ELF-1 (cell line): ENCODE measurements at places on chromosomes 6 and 20.

DNA sequence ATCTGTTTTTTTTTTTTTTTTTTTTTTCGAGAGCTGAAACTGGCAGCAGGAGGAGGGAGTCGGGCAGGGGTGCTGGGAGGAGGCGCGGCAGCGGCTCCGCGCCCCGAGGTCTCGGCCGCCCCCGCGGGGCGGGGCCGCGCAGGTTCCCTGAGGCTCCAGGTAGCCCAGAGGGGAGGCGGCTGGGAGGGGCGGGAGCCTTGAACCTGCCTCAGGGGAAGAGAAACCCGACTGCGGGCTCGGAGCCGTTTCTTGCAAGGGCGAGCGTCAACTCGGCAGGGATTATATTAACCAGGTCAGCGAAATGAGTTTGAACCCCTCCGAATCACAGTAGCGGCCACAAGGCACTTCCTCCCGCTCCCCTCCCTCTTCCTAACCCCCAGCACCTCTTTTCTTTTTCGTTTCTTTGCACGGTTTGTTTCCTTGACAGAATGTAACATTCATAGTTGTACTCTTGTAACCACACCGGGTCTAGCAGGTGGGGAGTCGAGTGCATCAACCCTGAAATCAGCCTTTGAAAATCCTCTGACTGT lies 2.0 kb downstream of the MYB start:
- DNase-seq, result peak; percentile 50

GRCh38 chr6:39411465-39411864 lies 89.0 kb upstream of the KCNK16 start:
- no peak for DNase-seq

DNA sequence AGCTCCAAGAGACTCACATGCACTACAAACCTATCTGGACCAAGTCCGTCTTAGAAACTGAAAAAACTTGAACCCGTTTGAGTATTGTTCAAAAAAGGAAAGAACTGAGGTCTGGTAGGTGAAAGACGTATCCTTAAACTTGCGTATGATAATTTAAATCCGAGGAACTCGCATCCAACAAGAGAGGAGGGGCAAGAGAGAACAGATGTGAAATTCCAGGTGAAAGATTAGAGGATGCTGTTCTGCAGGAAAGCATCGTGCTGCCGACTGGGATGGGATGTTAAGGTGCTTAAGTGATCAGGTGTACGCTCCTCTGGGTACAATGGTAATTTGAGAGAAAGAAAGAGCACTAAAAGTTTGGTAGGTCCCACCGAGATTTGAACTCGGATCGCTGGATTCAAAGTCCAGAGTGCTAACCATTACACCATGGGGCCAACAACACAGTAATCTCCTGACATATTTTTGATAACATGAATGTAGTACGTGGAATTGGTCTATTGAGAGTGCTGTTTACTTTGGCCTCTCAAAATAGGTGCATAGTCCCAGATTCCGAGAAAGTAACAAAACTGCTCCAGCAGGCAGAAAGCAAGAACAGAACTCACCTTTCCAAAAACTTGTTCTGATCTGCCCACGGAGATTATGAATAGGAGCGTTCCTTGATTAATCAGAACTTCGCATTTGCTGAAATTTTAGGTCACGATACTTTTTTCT lies 53.5 kb upstream of the BTN3A2 start:
- peak; percentile 88 for DNase-seq

DNA sequence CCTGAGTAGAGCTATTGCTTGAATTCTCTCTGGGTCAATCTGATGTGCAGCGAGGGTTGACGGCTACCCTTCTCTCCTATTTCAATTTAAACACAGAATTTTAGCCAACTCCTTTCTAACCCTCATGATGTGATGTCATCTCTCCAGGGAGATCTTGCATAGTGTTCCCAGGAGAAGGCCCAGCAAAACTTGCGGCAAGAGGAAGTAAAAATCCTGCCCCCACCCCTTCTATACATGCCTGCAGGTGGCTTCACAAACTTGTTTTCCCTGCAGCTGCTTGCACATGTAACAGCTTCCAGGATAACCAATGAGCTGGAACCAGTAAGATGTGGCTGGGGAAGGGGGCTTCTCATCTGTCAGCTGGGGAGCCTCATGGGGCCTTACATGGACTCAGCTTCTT lies 169.3 kb upstream of the CDH4 start:
- DNase-seq, result no peak

DNA sequence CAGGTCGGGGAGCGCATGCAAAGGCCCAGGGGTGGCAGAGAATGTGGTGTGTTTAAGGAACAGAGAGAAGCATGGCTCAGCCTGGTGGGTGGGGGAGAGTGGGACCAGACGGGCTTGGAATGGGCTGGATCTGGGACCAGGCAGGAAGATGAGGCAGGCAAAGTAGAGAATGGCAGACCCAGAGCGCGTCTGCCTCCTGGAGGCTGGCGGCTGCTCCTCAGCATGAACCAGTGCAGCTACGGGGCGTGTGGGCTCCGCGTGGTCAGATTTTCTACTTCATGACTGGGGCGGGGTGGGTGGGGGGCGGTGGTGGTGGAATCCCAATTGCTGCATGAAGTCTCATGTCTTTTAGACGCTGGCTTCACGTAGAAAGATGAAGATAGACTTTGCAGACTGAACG lies 135.6 kb downstream of the TFAP2C start:
- peak; percentile 33 for DNase-seq

DNA sequence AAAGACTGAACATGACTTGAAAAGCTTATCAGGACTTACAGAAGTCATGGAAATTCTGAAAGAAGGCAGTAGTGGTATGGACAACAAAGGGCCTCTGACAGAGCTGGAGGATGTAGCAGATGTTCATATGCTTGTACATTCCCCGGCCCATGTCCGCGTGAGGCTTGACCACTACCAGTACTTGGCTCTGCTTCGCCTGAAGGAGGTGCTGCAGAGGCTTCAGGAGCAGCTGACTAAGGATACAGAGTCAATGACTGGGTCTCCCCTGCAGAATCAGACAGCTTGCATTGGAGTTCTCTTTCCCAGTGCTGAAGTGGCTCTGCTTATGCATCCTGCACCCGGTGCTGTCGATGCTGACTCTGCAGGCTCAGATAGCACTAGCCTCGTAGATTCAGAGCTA lies 29.2 kb downstream of the TAF11 start:
- DNase-seq, result no peak

DNA sequence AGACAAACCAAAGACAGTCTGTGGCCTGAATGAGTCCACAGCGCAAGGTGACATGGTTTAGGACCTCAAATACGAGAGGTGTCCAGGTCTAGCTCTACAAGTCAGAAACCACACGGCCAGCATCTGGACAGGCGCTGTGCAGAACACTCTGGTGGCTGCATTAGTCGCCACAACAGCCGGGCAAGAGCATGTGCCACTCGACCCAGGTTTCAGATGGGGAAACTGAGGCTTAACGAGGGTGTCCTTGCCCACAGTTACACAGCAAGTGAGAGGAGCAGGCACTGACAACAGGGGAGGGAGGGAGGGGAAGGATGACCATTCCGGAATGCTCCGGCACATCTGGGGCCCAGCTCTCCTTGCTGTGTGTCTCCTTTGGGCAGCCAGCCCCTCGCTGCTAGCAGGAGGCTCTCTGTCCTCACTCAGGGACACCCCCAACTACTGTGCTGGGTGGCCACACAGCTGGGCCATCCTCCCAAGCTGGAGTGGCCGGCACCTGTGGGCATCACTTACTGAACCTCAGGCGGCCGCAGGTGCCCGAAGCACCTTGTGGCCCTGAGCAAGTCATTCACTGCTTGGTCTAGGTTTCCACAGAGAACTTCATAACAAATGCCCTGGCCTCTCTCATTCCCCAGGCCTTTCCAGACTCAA lies 6.6 kb downstream of the DLL1 start:
- DNase-seq, result no peak

DNA sequence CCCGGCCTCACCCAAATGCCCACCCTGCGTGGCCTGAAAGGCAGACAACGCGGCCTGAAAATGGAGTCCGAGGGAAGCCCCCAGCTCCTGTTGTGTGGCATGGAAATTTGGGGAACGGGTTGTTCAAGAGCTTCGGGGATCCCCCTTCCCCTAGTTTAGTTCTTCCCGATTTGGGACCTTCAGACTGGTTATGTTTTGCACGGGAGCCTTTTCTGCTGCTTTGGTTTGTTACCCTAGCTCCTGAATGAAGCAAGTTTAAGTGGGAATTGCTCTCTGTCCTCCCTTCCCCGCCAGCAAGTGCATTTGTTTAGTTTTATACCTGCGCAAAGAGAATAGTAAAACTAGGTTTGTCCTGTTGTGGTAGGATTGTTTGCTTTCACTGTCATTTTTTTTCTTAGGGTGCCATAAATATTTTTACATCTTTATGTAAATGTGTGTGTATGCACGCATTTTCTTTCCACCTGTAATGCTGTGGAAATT lies 604 bp downstream of the SH3BGRL2 start:
- DNase-seq, result no peak

DNA sequence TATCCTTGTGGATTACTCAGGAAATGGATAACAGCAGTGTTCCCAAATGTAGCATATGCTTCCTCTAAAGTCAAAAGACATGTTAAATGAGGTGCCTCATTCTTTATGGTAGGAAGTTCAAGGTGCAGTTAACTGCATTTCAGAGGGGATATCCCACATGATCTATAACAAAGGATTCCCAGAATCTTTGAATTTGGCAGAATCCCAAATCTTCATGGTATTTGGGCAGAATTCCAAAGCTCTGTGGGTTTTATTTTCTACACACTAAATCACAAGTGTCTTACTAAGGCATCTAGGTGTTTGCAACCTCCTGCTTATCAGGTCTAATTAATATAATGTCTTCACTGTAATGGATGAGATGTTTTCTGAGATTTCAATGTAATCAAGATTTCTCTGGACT lies 364.3 kb upstream of the MAN1A1 start:
- no peak for DNase-seq

- DNase-seq, result no peak
These were observed 4.0 kb downstream of the TMEM200A start for GRCh38 chr6:130369831-130370230.

GRCh38 chr20:9409981-9410380 lies 104.4 kb upstream of the LAMP5 start:
- DNase-seq, result no peak

- DNase-seq, result no peak
These were observed 73.6 kb downstream of the NDUFAF5 start for GRCh38 chr20:13858439-13858838.

DNA sequence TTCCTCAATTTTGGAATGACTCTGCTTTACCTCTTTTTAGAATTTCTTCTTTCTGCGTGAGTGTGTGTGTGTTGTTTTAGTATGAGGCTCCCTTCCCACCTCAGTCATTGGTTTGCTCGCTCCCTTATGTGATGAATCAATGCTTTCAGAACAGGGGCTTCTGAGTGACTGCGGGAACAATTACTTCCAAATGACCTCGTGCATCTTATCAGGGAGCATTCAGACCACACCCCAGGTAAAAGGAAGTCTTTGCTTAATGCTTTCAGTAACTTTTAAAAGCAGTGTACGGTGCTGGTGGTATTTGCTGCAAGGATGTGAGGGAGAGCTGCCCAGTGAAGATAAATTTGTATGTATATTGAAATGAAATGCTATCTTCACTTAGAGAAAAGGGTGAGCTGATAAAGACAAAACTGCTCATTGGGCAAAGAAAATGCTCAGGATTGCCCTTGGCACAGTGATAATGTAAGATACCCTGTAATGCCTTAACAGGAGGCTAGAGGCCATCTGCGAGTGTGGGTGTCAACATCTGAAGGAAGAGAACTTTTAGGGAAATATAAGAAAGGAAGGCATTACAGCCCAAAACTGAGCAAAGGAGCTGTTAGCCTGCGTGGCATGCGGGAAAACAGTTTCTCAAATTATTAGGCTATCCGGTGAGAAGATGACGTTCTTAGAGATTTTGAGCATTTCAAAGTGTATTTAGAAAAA lies at the start of gene MLIP:
Gene MLIP, plus strand, starts transcription at position 103 of the 705 bp plus-strand sequence. Its CDS starts 37 bp downstream, at position 140.
- DNase-seq, result no peak

DNA sequence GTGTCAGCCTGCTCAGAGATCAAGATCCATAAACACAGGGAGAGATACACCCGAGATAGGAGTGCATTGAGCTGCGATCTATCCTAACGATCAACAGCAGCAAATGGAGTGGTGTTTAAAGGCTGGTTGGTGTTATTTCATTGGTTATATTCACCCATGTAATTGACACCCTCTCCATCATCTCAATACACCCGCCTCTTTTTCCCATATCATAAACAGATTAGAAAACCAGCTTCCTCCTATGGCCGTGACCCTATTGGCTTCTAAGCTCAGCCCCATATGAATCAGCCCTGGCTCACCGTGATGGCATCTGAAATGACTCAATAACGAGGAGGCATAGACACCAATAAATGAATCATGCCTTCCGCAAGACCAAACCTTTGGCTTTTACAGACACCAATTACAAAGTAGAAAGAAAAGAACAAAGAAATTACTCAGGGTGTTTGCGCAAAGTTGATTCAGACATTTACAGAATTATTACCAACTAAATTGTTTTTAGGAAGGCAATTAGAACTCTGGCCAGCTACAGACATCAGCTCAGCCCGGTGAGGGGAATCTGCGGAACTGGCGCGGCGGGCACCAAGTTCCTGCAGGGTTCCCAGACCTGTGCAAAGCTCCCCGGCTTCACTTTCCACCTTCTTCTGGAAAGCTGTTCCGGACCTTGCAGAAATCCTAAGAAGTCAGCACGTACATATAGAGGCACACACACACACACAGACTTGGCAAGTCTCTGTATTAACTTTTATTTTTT lies 11.5 kb downstream of the PMEPA1 start:
- no peak for DNase-seq

GRCh38 chr6:165110860-165111259 lies 198.5 kb downstream of the C6orf118 start:
- no peak for DNase-seq

DNA sequence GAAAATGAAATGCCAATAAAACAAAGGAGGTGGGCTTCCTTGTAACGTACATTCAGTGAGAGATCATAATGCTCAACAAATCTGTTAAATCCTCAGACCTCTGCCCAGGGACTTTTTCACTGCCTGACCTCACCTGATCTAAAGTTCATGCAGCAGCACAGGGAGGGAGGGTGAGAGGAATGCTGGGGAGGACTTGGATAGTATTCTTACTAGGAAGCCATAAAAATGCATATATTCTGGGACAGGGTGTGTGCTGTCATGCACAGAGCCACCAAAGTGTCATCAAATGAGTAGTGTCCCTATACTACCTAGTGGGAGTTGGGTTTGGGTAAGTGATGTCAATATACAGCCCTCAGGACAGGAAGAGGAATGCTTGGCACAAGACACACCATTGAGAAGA lies 32.6 kb downstream of the CLIC5 start:
- DNase-seq, result no peak

DNA sequence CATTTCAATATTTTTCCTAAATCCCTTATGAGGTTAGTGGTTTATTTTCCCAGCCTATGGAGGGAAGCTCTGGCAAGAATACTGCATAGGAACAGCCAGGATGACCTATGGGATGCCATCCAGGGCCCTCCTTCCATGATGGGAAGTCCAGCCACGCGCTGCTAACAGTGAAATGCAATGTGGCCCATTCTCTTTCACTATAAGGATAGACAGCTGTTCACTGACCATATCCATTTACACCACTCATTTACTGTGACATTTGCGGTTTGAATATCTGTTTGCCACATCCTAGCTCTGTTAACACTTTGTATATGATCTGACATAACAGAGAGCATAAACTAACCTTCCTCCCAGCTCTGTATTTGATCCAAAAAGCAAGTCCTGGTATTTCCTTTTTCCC lies 471.7 kb downstream of the CBLN4 start:
- no peak for DNase-seq

GRCh38 chr20:55677011-55677410 lies 328.3 kb downstream of the CBLN4 start:
- DNase-seq, result no peak

GRCh38 chr6:70180183-70180900 lies 122.5 kb downstream of the COL9A1 start:
- no peak for DNase-seq
